ENCODE measurements at places on chromosomes 13 and 19.

DNA sequence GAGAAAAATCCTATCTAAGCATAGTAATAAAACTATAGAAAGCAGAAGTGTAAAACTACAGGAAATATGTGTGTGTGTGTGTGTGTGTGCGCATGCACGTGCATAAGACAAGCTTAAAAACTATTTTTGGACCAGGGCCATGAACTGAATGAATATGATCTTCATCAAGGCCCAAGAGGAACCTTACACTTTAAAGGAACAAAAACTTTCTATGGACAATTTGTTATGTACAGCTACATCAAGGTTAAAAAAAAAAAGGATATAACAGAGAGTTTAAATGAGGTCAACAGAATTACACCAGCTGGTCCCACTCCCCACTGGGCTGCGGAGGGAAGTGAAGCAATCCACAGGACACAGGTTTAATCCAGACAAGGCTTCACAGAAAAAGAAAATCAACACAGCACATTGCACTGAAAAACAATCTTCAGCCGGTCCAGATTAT is 151.1 kb downstream of the LHFPL6 start:
- DNase-seq: peak; percentile 36

- DNase-seq: no peak
These were observed 38.5 kb downstream of the DNM2 start for GRCh38 chr19:10756371-10756770.

DNA sequence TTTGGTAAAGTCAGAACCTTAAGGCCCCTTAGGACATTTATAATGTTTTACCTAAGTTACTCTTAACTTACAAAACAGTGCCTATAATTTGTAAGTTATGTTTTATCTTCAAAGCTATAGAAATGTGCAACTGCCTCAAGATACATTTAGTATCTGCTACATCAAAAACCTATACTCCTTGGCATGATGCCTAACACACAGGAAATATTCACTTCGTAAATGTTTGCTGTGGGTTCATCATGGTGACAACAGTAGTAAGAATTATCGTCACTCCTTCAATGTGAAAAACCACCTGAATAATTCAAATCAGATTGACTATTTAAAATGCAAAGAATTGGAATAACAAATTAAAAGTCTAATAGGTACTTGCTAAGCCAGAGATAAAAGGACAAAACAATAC is 184.1 kb downstream of the DIAPH3 start:
- DNase-seq: no peak

- no peak for DNase-seq
These were observed 517 bp upstream of the LTBP4 start for GRCh38 chr19:40600570-40601133.

- no peak for DNase-seq
These were observed 511.6 kb upstream of the ARGLU1 start for GRCh38 chr13:107079423-107080049.

DNA sequence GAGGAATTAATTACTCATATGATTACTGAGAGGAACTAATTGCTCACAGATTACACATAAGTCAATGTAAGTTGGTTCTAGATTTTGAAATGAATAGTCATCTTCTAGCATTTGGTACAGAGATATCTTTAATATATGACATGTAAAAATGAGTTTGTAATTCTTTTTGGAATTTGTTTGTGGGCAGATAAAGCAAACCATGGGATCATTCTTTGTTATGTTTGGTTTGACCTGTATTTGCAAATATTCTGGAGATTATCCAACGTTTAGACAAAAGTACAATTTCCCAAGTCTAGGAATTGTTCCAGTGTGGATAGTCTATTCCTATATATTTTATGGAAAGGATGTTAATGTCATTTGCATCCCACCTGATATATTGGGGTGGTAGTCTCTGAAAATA is 309.6 kb upstream of the EDNRB start:
- DNase-seq: no peak

DNA sequence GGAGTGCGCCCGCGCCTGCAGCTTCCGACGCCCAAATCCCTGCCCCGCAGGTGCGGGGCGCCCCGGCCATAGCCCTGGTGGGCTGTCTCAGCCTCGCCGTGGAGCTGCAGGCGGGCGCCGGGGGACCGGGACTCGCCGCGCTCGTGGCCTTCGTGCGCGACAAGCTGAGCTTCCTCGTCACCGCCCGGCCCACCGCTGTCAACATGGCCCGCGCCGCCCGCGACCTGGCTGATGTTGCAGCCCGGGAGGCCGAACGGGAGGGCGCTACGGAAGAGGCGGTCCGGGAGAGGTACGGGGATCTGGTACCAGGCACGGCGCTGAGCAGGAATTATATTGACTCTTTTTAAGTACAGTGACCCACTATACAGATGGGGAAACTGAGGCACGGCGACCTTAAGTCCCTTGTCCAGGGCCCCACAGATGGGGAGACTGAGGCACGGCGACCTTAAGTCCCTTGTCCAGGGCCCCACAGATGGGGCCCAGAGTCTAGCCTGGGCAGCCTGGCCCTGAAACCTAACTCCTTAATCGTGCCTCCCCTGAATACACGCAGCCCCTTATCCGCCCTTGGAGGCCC is 586 bp downstream of the MRI1 start:
- no peak for DNase-seq

DNA sequence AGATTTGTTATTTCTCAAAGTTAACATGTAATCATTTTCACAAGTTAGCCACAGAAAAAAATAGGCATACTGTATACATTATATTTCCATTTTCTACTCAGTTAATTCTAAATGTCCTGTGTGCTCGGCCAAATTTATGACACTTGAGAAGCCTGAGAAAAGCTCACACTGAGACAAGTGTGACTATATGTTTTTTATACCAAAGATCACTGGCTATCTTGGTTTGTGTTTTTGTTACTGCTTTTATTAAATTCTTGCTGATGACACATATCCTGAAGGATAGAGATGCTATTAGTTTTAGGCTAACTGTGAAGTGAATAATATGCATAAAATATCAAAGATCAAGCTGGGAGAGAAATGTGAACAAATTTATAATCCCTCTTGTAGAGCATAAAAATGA is 49.3 kb upstream of the IL17D start:
- no peak for DNase-seq

GRCh38 chr13:72149701-72150100 is 282.7 kb upstream of the DACH1 start:
- DNase-seq: no peak

- DNase-seq: no peak
These were observed 38.7 kb downstream of the SOHLH2 start for GRCh38 chr13:36175621-36176020.

GRCh38 chr19:8558325-8558724 is 18.9 kb downstream of the MYO1F start:
- no peak for DNase-seq

GRCh38 chr19:4579389-4579788 is 19.9 kb upstream of the SEMA6B start:
- no peak for DNase-seq

DNA sequence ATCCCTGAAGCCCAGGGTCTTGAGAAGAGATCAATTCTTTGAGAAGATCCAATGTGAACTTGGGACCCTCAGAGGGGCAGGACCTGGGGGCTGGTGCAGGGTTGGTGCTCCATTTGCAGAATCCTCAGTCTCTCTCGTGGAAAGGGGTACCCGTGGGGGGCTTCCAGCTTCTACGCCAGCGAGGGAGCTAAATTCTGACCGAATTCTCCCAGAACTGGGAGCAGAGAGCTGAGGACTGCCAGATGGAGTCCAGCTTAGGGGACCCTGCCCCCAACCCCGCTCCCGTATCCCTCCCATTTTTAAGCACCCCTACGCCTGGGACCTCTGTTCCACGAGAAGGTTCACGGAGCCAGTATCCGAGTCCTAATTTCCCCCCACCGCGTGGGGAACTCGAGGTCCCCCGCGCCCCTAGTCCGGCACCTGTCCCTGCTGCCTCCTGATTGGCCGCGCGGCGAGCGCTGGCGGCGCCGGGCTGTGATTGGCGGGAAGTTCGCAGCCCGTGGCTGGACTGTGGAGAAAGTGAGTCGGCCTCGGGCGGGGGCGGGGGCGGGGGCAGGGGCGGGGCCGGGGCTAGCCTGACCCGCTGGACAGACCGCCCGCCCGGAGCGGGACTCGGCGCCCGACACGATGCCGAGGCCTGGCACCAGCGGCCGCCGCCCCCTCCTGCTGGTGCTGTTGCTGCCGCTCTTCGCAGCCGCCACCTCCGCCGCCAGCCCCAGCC is 4.4 kb upstream of the LTBP4 start:
- DNase-seq: no peak
